AML-193 (cell line): ENCODE measurements at places on chromosomes 12 and 14.

GRCh38 chr14:78248501-78249090, 78.4 kb downstream of the NRXN3 start:
- DNase-seq: no peak

DNA sequence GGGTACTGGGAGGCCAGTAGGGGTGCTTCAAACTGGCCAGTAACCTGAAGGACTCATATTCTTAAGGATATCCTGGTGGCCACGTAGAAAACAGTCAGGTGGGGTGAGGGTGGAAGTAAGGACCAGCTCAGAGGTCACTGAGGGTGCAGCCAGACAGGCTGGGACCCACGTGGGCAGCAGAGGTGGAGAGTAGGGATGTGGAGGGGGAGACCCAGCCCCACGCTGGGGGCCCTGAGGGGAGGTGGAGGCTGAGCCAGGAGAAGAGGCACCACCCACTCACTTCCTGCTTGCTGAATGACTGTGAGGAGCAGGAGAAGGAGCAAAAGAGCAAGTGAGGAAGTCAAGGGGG, 12.6 kb upstream of the SERPINA3 start:
- DNase-seq: no peak

DNA sequence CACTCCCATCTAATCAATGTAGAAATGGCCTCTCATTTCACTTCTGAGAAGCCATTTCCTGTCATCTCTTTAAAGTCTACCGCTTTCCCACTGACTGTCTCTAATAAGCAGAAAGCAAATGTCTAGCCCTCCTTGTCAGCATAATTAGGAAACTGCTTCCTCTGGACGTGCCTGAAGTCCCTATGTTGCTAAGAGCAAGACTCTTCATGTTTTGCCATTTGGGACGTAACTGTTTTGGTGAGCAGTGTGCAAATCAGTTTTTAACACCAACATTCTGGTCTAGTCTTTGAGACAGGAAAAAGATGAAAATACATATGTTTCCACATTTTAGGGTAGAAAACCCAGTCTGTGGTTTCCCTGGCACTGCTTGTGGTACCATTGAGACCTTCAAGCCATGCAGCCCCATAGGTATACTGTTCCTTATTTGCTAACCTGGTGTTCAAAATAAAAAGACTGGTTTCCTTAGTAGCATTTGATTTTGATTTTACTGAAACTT, 22.2 kb downstream of the IFNG start:
- no peak for DNase-seq

GRCh38 chr14:103624860-103625259, 4.2 kb upstream of the KLC1 start:
- no peak for DNase-seq

GRCh38 chr12:117854339-117855012, 114.3 kb downstream of the KSR2 start:
- peak; percentile 32 for DNase-seq

GRCh38 chr12:127559349-127560040, 707.5 kb upstream of the TMEM132C start:
- no peak for DNase-seq

DNA sequence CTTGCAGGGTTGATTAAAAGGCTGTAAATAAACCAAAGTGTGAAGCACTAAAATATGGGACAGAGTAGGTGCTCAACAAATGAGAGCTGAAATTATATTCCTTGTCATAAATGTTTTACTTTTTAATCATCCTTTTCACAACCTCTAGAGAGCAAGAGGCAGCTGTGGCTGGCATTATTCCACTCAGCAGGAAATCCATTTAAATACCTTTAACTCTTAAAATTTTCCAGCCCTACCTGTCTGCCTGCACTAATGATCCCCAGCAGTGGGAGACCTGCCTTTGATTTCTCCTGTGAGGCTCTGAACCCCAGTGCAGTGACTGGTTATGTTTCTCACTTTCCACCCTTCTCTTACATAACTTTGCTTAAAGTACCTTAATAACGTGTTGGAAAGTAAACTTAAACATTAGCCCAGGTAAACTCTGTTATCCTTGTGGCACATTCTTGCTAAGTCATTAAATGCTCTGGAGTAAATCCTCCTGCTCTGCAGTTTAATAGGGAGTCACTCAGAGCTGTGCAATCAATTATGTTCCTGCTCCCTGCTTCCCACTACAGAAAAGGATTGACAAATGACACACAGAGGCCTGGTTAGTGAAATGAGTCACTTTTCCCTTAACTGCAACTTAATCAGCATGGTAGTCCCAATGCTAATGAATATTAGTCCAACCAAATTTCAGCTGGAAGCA, 755.7 kb upstream of the USP15 start:
- no peak for DNase-seq

- DNase-seq: no peak
These were observed 120.5 kb upstream of the NCOR2 start for GRCh38 chr12:124687917-124688316.

DNA sequence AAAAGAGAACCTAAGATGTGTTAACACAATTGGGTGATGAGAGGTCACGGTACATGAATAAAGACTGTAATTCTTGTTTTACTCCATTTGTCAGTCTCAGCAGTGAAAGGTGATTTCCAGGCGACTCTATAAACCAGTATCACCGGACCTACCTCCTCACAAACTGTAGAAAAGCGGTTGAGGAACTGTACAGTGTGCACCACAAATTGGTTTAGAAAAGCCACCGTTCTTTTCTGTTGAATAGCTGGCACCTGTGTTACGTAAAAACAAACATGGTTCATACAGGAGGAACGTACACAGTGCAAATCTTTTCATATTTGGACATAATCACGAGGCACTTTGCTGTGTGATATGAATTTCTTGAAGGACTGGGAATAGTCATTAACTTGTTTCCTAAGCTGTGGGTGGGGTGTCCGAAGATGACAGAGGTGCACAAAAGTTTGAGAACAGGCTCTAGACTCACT, 663 bp downstream of the WASHC3 start:
- peak; percentile 31 for DNase-seq

- peak; percentile 98 for DNase-seq
These were observed 804 bp downstream of the USP15 start for GRCh38 chr12:62260733-62261683.

- no peak for DNase-seq
These were observed 13.5 kb upstream of the ASIC1 start for GRCh38 chr12:50043854-50044253.

- DNase-seq: no peak
These were observed 12.1 kb downstream of the FRMD6 start for GRCh38 chr14:51663783-51664326.

DNA sequence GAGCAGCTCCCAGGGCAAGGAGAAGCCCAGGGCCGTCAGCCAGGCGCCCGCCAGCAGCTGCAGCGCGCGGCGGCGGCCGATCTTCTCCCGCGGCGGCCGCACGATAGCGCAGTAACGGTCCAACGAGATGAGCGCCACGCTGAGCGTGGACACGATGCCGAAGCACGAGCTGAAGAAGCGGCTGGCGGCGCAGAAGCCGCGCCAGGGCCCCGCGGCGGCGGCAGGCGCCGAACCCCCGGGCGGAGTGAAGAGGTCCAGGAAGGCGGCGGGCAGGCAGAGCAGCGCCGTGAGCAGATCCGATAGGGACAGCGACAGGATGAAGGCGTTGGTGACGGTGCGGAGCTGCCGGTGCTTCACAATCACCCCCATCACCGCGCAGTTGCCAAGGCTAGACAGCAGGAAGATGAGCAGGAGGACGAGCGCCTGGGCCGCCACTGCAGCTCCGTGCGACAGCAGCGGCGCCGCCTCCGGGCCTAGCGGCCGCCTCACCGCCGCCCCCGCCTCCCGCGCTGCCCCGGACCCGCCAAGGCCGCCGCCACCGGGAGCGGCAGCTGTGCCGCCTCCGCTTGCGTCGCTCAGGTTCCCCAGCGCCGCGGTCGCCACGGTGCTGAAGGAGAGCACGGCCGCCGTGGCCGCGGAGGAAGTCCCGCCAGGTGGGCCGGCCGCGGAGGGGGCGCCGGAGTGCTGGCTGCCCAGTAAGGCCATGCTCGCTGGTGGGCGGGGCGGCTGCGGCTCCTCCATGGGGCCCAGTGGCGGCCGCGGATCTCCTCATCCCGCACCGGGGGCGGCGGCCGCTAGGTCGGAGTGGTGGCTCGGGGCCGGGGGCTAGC, 479 bp downstream of the GPR135 start:
- DNase-seq: no peak

DNA sequence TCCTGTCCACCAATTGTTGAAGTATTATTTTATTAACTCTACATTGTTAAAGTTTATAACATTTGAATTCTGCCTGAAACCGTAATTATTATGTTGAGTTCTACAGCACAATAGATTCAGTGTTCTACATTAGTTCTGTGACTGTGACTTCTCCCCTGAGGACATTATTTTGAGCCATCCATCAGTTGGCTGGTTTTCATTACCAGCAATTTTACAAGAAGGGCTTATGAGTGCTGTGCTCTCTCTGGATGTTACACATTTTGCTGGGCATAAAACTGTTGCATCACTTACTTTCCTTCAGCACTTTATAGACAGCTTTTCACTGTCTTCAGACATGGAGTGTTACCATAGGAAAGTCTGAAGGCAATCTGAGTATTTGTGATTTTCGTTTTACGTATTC, 118.2 kb upstream of the KITLG start:
- DNase-seq: no peak

- no peak for DNase-seq
These were observed 198.7 kb upstream of the RASSF8 start for GRCh38 chr12:25759752-25760151.

GRCh38 chr12:109014984-109015765, 5.7 kb downstream of the SVOP start:
- DNase-seq: no peak

DNA sequence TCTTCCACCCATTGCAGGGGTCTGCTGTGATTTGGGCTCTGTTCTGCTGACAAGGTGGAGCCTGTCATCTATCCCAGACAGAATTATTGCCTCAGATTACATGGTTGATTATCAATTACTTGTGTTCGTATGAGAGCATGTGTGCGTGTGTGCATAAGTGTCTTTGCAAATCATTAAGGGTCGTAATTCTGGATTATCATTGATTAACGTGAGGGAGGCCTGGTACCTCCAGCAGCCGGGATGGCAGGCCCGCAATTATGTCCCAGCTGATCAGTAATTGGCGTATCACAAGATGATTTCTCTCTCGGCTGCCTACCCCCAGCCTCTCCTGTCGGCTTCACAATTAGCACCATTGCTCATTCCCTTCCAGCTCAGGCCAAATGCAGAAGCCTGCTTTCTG, 29.6 kb upstream of the IRF2BPL start:
- DNase-seq: no peak

DNA sequence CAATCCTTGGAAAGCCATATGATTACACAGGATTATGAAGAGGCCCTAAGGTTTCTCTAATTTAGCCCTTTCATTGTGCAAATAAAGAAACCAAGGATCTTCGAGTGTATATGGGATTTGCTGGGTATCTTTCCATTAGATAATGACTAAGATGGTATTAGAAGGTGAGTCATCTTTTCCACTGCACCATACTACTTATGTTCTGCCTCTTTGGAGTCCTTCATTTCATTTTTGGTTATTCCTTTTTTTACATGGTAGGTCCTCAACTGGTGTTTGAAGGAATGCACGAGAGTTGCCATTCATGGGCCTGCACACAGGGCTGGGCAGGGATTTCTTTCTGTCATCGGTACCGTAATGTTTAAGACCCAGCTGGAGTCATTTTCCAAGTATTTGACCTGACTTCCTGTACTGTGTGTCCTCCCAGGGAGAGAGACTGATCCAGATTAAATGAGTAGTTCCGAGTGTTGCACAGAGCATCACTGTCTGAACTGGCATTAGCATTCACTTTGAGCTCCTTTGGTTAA, 85.7 kb downstream of the BORCS5 start:
- DNase-seq: no peak

GRCh38 chr12:70920891-70921290, 353 bp upstream of the PTPRR start:
- DNase-seq: no peak

- no peak for DNase-seq
These were observed 51.9 kb downstream of the CPSF2 start for GRCh38 chr14:92173668-92174067.

DNA sequence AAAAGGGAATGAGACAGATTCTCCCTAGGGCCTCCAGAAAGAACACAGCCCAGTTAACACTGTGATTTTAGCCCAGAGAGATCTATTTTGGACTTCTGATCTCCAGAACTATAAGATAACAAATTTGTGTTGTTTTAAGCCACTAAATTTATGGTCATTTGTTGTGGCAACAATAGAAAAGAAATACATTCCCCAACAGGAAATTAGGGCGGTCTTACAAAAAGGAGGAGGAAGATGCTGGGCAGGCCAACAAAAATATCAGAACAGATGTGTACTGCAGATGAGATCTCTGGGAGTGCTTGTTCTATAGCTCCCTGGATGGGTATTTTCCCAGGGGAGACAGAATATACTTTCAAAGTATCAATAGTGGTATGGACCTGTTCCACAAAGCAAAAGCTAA, 32.0 kb upstream of the SOCS2 start:
- no peak for DNase-seq

- no peak for DNase-seq
These were observed 17.0 kb upstream of the ARL1 start for GRCh38 chr12:101424620-101425019.

DNA sequence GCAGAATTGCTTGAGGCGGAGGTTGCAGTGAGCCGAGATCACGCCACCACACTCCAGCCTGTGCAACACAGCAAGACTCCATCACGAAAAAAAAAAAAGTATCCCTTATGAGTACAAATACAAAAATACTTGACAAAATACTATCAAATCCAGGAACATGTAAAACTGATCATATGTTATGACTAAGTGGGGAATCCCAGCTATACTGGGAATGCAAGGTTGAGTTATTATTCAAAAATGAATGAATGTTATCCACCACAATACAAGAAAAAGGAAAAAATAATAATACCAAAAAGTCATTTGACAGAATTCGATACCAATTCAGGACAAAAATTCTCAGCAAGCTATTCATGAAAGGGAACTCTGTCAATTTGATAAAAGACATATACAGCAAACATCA, 32.6 kb downstream of the MOK start:
- DNase-seq: no peak

- DNase-seq: no peak
These were observed 168.3 kb downstream of the PAWR start for GRCh38 chr12:79522257-79522988.

- no peak for DNase-seq
These were observed 96.2 kb downstream of the CIT start for GRCh38 chr12:119780786-119781434.

DNA sequence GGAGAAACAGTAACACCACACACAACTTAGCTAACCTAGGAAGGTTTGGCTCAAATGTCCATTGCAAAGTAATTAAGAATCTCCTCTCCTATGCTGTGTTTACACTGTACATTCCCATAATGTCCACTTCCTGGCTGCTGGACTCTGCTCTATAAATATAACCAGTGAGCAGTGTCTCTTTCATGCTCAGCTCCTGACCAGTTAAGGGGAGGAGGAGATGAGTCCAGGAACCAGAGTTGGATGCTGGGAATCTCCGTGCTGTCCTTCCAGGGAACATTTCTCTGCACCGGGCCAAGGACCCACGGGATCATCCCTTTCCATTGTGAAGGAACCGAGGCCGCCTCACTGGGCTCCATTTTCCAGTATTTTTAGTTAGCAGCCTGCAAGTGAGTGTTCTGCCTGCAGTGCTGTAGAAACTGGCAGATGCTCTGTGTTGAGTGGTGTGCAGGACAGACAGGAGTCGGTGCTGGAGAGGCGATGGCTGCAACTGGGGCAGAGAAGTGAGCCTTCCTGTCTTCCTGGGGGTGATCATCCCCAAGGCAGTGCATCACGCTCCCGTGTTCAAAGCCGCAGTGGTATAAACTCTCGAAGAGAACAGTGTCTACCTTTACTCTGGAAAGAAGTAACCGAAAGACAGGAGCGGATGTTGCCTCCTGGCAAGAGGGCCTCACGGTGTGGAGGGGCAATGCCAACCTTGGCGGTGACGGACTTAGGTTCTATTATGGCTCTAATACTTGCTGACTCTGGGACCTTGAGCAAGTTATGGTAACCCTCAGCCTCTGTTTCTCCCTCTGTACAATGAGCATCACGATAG, 195.5 kb downstream of the CACNA1C start:
- no peak for DNase-seq
